Diencephalon (tissue), 1 donor: ENCODE measurements at places on chromosomes 5 and 9. TPM values are rescaled to one million over a fixed set of nuclear protein-coding genes. Genes with fewer than 3 reads are reported as not detected.

PCDHA1 gene
- total RNA-seq: 13.8 TPM

C9orf152 gene
- total RNA-seq: not detected

NR6A1 gene
- 2.5 TPM for total RNA-seq

SCGB3A2 gene
- total RNA-seq: not detected

IGIP gene
- total RNA-seq: 16.6 TPM

MAPK9 gene
- 107 TPM for total RNA-seq

SYNPO gene
- total RNA-seq: 6.0 TPM

CER1 gene
- 0.69 TPM for total RNA-seq

ZNF300 gene
- total RNA-seq: 48.4 TPM

FAM151B gene
- 22.6 TPM for total RNA-seq

GNA14 gene
- total RNA-seq: 1.4 TPM

PTGER4 gene
- total RNA-seq: 5.5 TPM

RASEF gene
- total RNA-seq: 1.4 TPM

CNOT6 gene
- total RNA-seq: 35.8 TPM

SMIM33 gene
- total RNA-seq: not detected

CBY3 gene
- total RNA-seq: 0.46 TPM

CEMIP2 gene
- 58.8 TPM for total RNA-seq

TMEM141 gene
- 27.7 TPM for total RNA-seq

PCSK5 gene
- 18.5 TPM for total RNA-seq

IL33 gene
- 17.5 TPM for total RNA-seq

ZNF658 gene
- 26.3 TPM for total RNA-seq

FSD1L gene
- total RNA-seq: 103 TPM

TAF1L gene
- under 0.01 TPM for total RNA-seq

PCDHGB2 gene
- total RNA-seq: 7.6 TPM

CTXN3 gene
- total RNA-seq: 8.5 TPM

CCL27 gene
- 0.69 TPM for total RNA-seq

CXCL14 gene
- 10.6 TPM for total RNA-seq

SPINK13 gene
- not detected for total RNA-seq

INSL6 gene
- total RNA-seq: not detected

PCDHB8 gene
- 8.1 TPM for total RNA-seq

WNT8A gene
- 0.23 TPM for total RNA-seq

TMEFF1 gene
- total RNA-seq: 46.6 TPM

PRSS3 gene
- total RNA-seq: 5.3 TPM

ZNF462 gene
- total RNA-seq: 89.7 TPM

DNAI1 gene
- total RNA-seq: 4.4 TPM

GADD45G gene
- total RNA-seq: 8.8 TPM

GLRA1 gene
- total RNA-seq: 5.5 TPM

GARIN3 gene
- total RNA-seq: not detected

RC3H2 gene
- total RNA-seq: 98.5 TPM

SHOC1 gene
- not detected for total RNA-seq

LRRTM2 gene
- 67.6 TPM for total RNA-seq

RLN2 gene
- 1.4 TPM for total RNA-seq
